CD4-positive, alpha-beta T cell treated with Interleukin-2 at 100 ng/mL for 4 hours (primary cell): ENCODE measurements at places on chromosomes 2 and 18.

- no peak for DNase-seq
Measured at GRCh38 chr2:1702186-1702565, 42.1 kb downstream of the PXDN start.

DNA sequence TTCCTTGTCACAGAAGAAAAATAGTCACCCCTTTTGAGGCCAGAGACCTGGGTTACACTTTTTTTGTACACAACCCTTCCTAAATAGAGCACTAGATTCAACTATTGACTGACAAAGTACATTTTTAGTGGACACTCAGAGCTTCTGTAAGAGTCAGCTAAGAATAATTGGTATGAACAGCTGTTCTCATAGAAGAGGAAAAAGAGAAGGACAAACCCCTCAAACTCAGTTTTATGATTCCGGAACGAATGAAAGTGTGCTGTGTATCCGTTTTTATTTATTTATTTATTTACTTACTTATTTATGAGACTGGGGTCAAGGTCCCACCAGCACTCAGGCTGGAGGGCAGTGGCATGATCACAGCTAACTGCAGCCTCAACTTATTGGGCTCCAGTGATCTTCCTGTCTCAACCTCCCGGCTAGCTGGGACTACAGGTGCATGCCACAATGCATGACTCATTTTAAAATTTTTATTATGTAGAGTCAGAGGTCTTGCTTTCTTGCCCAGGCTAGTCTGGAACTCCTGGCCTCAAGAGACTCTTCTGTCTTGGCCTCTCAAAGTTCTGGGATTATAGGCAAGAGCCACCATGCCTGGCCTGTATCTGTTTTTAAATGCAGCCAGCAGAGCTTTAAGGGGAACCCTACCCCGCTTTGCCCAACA lies 36.0 kb upstream of the FZD5 start:
- no peak for DNase-seq

DNA sequence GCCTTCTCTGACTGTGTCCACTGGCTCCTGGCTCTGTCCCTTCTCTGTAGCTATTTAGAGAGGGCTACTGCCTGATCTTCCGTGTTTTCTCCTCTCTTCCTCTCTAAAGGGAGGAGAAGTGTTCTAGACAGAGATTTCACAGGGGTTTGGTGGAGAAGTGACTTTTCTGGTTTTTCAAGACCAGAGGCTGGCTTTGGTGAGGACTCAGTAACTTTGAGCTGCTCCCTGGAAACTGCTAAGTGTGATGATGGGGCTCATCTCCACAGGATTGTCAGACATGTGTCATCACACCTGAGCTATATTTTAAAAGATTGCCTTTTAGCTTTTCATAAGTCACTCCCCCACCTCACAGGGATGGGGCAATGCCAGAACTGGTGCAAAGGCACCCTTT lies 6.2 kb downstream of the MAL start:
- no peak for DNase-seq

DNA sequence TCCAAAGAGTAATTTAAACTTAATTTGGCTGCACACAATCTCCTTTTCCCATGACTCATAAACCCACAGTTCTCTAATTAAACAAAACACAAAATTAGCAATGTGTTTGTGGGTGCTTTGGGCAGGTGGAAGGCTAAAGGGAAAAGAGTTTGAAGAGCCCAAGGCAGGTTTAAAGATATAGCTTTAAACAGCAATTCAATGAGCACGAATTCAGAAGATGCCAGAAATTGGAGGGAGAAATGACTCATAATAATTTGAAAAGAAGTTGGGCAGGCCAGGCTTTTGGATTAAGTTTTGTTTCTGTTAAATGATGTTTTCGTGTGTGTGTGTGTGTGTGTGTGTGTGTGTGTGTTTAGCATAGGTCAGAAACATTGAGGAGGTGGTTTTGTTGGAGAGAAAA lies 594.8 kb upstream of the ZEB2 start:
- no peak for DNase-seq

GRCh38 chr2:13015532-13016320 lies 299.0 kb downstream of the TRIB2 start:
- DNase-seq, result no peak

DNA sequence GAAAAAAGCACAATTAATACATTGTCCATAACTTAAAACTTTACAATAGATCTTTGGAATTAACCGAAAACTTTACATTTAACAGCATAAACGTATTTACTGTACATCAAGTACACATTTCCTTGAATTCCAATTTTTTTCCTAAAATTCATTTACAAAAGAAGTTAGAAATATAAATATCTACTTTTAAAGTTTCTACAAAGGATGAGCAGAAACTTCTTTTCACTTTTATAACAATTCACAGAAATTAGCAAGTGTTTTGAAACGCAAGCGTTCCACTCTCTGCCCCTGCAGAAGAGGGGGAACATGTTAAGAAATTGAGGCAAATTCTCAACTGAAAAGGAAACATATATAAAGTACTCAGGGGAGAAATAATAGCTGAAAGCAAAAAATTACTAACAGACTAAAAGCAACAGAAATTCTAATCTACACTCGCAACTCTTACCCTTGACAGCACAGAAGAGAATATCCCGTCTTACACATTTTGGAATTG lies 1.5 kb downstream of the NFE2L2 start:
- no peak for DNase-seq

GRCh38 chr2:166764702-166765101 lies 123.6 kb upstream of the XIRP2 start:
- DNase-seq, result no peak

GRCh38 chr2:38474715-38475566 lies 97.9 kb upstream of the ATL2 start:
- no peak for DNase-seq

DNA sequence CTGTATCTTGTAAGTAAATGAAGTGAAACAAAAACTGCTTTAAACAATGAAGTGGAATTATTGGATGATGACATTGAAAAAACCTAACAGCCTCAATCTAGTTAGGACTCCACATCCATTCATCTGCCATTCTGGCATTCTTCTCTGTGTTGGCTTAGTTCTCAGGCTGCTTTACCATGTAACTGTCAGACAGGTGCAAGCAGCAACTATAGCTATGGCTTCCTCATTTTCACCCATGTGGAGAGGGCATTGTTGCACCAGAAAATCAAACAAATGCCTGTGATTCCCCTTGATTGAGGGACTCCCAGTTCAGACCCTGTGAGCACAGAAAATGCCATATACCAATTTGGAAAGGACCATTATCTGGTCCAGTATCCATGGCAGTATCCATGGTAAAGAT lies 129.5 kb upstream of the NYAP2 start:
- no peak for DNase-seq

GRCh38 chr18:42157420-42157819 lies 202.4 kb downstream of the PIK3C3 start:
- no peak for DNase-seq

- no peak for DNase-seq
Measured at GRCh38 chr18:24835751-24836150, 375.3 kb downstream of the HRH4 start.

DNA sequence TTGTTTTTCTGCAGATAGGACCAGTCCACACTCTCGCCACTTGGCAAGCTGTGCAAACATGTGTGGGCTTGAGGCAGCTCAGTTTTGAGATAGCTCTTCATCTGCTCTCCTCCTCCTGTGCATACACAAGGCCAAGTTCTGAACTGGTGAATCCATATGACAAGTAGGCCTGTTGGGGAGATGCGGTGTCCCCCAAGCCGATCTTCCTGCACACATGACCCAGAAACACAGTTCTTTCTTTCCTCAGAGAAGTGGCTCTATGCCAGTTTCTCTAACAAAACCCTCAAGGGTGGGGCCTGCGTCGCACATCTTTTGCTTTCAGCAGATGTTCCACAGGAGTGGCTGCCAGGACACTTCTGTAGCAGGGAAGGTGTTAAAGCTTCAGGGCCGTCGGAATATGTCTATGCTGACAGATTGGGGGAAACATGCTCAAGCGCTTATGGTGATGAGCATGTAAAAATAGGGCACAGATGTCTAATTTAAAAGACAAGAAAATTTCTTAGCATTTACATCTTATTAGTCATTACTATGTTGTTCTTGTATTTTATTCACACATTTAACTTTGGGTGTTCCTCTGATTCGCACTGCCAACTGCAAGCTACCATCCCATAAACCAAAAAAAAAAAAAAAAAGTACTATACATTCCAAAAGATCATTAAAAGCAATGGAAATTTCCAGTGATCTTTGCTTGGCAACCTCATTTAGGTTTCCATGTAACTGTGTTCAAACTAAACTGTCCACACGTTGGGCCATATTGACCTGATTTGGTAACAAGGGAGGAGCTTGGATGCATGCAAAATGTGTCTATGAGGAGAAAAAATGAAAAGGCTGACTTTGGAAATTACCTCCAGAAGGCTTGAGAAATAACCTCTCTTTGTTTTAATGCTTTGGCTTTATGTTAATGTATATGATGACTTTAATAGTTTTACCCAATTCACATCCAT lies 1055.5 kb upstream of the KLHL29 start:
- no peak for DNase-seq

GRCh38 chr2:42928692-42929545 lies 136.5 kb upstream of the HAAO start:
- no peak for DNase-seq

- DNase-seq, result no peak
Measured at GRCh38 chr2:217853301-217853881, 149.4 kb downstream of the TNS1 start.

- DNase-seq, result peak; percentile 56
Measured at GRCh38 chr2:70851704-70852103, 16.1 kb upstream of the CD207 start.

GRCh38 chr2:112165296-112165695 lies 27.1 kb downstream of the FBLN7 start:
- no peak for DNase-seq

DNA sequence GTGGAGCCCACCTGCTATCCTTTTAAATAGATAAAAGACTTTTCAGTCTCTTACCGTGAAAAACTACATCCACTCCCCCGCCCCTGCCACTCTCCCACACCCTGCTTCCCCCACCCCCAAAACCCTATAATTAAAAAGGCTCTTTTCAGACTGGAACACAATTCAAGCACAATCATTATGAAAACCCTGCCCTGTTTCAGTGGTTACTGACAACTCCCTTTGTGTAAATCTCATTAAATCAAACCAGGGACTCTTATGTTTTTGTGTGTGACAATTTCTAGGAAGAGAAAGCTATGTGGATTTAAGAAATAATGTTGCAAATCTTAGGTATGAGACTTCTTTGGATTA lies 21.0 kb upstream of the ZNF532 start:
- DNase-seq, result no peak

DNA sequence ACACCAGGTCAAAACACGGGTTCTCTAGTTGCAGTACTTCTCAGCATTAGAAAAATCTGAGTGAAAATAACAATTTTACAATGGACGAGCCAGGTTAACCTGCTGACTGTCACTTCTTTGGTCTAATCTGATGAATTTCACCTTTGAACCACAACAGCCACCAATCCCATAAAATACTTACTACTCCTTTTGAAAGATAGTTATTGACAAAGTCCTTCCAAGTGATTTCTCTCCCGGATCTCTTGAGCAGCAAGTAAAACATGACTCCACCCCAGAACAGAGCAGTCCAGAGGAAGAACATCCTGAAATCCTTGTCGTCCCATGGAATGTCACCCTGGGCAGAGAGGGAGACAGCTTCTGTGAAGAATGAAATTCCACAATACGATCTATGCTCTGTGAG lies 10.2 kb downstream of the AFG3L2 start:
- no peak for DNase-seq

DNA sequence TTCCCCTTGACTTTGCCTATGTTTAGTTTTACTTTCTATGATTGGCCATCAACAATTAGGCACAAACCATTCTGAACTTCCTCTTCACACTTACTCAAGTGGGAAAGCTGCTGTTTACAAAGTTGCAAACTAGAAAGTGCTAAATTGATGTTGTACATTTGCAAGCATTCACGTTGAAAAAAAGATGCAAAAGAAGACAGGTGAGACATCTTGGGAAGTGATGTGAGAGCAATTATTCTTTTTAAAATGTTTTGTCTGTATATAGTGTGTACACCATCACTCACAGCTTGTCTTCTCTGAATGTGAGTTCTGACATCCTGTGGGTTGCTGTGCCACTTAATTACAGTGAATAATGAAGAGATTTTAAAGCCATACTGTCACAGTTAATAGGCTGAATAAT lies 874.1 kb upstream of the LRATD1 start:
- no peak for DNase-seq

DNA sequence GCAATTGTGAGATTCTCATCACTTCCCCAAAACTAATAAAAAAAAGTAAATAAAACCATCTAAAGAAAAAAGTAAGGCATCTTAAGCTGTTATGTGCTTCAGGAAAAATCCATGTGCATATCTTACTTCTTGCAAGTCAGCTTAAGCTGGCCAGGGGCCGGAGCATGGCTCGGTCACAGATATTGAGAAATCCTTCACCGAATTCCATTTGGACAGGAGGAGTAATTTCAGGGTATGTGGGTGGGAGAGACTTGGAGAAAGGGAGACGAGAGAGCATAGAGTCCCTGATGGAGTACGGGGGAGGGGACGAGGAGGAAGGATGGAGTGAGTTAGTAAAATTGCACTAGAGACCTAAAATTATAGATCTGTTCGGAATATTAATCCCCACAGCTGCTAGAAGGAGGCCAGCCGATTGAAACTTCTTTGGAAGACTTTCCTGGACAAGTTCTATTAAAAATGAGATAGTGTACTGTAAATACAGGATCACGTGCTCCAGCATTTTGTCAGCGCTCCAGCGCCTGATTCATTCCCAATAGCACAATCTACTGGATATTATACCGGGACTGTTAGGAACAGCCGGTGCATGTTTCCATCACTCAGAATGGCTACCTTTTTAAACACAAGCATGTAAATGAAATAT lies 438.5 kb downstream of the ZNF516 start:
- no peak for DNase-seq

DNA sequence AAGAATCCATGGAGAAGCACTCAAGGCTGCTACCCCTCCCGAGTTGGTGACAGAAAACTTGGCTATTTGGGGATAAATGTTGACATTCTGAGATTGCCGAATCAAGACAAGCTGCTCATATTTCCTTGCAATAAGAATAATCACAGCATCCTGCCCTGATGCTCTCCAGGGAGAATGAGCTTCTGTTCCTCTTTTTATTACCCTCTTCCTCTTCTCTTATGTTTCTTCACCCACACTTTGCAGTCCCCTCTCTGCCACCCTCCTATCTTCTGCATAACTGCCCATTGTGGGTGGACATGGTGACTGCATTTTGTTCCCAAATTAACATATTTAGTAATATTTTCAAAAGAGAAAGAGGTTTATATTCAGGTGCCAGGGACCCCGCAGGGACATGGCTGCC lies 11.9 kb upstream of the MSGN1 start:
- DNase-seq, result no peak

GRCh38 chr18:32968248-32968647 lies 195.4 kb upstream of the KLHL14 start:
- no peak for DNase-seq
